ENCODE measurements at places on chromosomes 12 and 14.

GRCh38 chr12:131555197-131555846 is 155.6 kb upstream of the SFSWAP start:
- no peak for DNase-seq

GRCh38 chr12:70927356-70927755 is 6.8 kb upstream of the PTPRR start:
- DNase-seq, result no peak

DNA sequence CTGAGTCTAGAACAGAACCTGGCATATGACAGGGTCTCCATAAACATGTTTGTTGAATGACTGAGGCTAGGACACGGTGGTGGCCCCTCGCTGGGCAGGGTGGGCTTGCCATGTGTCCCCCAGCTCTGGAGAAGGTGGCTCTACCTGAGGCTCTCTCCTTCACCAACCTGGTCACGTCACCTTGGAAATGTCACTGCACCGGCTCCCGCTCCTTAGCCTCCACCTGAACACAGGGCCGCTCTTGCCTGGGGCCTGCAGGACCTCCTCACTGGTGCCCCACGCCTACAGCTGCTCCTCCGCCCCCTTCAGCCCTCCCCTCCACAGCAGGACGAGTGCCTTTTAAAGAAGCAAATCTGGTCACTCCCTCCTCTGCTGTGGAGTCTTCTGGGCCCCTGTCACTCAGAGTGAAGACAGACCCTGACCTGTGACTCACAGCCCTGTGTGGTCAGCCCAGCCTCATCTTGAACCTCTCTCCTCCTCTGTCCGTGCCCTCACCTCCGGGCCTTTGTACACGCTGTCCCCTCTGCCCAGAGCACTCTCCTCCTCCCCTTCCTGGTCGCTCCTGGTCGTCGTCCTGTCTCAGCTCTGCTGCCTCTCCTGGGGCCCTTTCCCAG is 81.0 kb downstream of the ADGRD1 start:
- no peak for DNase-seq

- DNase-seq, result no peak
Observed at GRCh38 chr12:132955094-132956010, 754 bp downstream of the ZNF605 start.

DNA sequence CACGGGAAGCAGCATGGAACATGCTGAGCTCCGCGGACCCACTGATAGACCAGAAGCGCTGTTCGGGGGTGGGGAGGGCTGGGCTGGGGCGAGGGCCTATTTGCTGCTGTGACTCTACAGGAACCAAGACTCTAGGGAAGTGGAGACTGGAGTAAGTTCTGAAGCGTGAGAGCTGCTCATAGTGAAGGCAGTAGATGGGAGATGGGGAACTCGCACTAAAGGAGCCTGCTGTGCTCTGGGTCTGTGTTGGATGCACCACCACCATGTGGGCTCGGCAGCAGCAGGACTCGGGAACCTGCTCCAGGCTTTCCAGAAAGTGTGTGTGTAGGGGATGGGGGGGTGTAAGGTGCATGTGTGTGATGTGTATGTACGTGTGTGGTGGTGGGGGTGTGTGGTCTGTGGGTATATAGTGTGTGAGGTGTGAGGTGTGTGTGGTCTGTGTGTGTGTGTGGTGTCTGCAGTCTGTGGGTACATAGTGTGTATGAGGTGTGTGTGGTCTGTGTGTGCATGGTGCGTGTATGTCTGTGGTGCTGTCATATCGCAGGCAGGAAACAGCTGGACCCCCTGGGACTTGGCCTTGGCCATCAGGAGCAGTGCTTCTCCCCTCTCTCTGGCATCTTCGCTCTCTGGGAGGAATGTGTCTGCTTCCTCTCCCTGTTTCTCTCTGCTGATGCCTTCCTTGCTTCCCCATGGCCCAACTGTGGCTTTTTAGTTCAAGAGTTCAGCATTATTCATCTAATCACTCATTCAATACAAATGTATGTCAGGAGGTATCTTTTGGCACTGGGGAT is 378.9 kb downstream of the FUT8 start:
- DNase-seq, result no peak

GRCh38 chr12:24071842-24072241 is 122.4 kb upstream of the SOX5 start:
- DNase-seq, result no peak

All from HT-29 (cell line).